ENCODE measurements at places on chromosomes 6 and 20.

DNA sequence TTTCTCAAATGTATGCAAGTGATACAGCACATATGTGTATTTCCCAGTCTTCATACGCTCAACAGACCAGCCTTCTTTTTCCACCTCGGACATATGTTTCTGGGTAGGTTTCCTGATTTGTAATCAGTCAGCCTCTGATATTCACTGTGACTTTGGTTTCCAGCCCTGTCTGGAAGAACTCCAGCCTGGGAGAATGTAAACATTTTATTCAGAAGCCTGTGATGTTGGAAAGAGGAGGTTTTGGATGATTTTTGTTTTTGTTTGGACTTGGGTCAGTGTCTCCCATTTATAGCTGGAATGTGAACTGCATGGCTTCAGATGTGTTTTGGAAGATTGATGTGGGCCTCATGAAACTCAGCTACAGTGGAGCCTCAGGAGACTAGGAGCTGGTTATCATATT lies 172.2 kb upstream of the CENPW start:
- no peak for DNase-seq

- no peak for DNase-seq
Measured at GRCh38 chr6:33779290-33779689, 9.6 kb downstream of the LEMD2 start.

DNA sequence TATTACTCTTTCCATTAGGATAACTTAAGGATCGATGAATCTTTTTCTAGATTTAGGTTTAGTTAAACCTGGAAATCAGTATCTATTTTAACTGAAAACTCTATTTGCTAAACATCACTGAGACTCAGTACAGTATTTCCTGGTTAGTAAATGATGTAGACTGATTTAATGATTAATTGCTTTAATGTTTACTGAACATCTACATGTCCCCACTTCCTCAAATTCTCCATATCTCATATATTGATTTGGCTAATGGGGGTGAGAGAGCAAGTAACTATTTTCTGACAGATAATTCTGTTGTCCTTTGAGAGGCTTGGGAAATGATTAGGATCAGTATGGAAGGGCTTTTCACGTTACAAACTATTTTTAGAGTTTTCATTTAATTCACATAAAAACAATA lies 10.3 kb downstream of the MKKS start:
- DNase-seq: no peak

DNA sequence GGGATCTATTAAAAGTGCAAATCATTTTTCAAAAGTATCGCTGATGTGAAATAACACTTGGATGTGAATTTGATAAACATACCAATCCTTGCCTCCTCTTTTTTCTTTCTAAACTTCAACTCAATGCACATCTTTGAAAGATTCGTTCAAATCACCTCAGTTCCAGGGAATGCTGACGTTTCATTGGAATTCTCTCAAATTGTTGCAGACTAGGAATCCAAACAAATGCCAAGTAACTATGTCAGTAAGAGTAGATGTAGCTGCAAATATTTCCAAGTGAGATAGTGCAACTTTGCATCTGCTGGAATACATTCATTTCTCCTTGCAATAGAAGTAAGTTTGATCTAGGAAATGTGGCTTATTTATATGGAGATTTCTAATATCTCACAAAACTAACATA lies 220.7 kb downstream of the FUT9 start:
- no peak for DNase-seq

GRCh38 chr6:161100072-161100471 lies 108.5 kb downstream of the MAP3K4 start:
- no peak for DNase-seq

DNA sequence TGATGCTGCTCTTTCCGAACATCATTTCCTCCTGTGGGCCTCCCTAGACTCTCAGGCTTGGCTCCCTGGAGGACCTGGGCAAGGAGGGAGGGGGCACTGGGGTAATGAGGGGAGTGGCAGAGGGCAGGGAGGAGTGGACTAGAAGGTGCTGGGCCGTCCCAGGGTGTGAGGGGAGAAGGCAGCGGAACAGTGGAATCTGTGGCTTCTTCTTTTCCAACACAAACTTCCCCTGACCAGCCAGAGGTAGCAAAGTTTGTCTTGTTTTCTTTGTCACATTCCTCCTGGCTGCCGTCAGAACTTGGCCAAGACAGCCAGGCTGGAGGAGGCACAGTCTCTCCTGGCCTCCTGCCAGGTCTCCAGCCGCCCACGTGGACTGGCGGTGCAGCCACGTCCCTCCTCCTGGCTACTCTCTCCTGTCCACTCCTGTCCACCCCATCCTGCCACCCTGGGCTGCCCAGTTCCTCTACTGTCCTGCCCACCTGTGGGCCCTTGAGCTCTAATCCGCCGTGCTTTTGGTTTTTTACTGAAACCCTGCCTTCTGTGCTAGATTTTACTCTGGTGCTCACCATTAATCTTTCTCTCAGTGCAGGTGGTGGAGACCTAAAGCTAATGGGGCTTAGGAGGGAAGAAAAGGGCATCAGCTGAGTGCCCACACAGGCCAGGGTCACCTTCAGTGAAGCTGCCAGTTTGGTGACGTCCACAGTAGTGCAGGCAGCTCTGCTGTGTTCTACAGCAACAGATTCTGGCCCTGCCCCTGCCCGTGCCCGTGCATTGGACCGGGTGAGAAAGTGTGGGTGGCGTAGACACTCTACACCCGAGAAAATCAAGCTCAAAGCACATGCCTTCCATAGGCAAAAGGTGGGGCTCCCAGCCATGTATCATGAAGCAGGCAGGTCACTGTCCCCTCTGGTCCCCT lies 2.8 kb upstream of the CDSN start:
- DNase-seq: no peak

DNA sequence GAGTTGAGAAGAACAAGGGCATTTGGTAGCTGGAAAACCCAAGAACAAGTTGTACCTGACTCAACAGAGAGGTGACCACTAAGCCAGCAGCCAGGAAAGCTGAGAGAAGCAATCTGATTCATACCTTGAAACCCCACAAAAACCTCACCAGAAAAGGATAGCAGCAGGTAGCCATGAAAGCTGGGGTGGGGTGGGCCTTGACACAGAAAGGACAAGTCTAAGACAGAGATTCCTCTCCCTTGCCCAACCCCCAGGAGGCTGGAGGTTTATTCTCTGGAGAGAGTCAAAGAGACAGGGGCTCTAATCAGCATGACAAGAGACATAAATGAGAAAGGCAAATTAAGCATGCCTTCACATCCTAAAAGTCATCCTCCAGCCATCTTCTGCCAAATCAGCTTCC lies 151.7 kb upstream of the DST start:
- DNase-seq: no peak

DNA sequence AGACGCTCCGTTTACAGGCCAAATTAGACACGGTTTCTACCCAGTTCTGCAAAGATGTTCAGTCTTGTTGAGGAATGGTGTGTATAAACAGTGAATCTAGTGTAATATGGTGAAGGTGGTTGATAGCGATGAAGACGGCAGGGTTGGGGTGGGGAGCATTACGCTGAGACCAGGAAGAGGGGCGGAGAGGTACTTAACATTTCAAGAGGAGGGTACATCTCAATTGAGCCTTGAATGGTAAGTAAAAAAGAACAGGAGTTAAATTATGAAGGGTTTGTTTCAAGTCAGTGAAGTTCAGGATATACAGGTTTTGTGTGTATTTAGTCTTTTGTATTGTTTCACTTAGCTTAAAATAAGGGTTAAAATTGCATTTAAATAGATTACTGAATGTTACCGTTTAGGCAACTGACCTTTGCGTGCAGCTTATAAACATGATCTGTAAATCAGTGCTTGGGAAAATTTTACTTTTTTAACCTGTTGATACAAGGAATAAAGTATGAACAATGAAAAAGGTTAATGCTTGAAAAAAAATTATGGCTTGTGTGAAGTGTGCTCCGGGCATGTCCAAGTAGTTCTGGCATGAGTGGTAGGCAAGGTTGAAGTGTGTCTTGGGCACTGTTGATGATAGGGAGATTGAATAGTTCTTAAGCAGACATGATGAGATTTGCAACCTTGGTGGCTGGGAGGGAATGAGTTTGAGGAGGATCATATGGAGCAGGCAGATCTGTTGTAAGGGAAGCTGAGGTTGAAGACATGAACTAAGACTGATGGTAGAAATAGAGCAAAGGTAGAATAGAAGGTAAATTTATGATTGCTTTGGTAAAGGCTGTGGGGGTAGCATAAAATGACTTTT lies 842 bp downstream of the POLR1C start:
- no peak for DNase-seq

GRCh38 chr20:56730996-56731395 lies 101.9 kb downstream of the TFAP2C start:
- no peak for DNase-seq

GRCh38 chr6:163164175-163164900 lies 250.2 kb upstream of the QKI start:
- no peak for DNase-seq

- no peak for DNase-seq
Measured at GRCh38 chr20:10877342-10877741, 203.5 kb upstream of the JAG1 start.

DNA sequence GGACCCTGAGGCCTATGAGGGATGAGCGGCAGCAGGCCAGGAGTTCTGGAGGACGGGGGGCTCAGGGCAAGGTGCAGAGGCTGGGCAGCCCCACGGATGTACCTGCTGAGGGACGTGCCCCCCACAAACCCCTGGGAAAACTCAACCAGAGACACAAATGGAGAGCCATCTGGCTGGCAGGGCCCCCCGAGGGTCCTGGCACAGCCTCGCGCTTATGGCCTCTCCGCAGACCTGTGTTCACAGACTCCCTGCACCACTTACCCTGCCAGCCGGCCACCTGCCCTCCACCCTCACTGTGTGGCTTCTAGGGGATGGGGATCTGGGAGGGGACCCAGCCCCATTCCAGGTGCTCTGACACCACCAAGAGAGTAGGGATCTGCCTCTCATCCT lies 3.4 kb upstream of the ZBTB46 start:
- DNase-seq: no peak

GRCh38 chr6:16712931-16713484 lies 48.3 kb downstream of the ATXN1 start:
- DNase-seq: no peak

DNA sequence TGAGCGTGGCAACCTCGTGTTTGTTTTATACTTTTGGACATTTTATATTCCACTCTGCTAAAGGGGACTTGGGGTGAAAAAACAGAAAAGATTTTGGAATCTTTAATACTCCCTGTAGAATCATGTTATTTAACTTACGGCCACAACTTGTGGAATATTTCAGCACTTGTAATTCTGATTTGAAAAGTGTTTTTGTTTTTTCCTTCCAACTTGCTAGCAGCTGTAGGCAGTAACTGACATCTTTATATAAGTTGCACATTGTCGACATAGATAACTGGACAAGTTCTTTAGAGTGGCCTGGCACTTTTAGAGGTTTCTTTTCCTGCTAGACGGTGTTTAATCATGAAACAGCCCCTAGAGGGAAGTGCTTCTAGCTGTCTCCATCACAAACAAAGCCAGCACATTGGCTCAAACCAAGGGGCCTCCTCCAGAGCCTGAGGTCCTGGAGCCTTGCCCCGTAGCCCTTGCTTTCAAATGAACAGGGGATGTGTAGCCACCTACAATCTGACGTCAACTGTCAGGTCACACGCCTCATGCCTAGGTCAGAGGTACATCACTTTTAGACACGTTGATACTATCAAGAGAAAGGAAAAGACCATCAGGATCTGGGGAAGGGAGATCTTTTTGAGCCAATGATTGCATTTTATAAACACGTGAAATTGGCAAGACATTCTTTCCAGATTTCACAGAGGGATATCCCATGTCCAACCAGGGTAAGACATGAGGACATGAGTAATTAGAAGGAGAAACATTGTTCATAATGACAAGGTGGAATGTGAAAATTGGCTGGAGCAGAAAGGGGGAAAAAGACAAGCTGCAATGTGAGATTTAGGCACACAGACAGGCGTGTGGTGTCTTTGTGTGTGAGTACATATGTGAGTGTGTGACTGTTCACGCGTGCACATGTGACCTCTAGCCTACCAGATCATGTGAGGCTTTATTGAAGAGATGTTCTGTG lies 92.1 kb downstream of the TXNDC5 start:
- no peak for DNase-seq

DNA sequence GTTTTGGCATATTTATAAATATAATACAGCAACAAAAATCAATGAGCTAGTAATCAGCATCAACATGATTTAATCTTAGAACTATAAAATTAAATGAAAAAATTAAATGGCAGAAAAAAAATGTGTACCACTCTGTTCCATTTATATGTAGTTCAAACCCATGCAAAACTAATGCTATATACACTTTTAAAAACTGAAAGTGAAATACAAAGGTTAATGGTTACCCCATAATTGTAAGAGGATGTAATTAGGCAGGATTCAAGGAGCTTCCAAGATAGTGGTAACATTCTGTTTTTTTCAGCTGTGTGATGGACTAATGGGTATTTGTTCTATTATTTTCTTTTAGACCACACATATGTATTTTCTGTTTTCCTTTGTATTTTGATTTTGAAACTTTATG lies 492.1 kb downstream of the UTRN start:
- no peak for DNase-seq

DNA sequence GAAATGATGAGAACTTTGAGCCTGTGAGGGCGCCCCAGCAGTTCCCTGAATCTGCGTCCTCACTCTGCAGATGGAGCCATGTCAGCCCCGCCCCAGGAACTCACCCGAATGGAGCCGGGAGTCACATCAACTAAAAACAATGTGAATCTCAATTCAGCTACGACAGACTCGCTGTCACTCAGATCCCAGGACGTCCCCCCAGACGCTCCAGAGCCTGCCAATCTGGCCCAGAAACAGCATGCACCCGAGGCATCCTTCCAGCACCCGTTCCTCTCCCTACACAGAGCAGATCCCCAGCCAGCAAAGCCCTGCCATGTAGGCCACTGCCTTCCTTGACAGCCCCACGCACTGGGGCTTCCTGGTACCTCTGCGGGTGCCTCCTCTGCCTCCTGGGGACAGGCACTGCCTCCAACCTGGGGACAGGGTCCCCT lies 248.0 kb downstream of the TTLL2 start:
- DNase-seq: no peak

DNA sequence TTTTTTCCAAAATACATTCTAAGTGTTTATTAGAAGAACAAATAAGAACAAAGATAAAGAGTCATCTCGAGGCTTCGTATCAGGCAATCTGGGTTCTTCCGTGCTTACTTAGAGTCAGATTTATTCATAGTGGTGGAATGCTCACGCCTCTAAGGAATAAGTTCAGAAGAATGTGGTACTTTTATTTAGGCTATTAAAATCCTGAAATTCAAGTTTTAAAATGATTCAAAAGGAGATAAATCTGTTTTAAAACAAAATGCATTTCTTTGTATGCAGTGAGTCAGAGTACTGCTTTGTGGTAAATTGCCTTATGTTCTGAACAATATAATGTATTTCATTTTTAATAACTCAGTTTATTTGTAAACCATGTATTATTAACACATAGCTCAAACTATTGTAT lies 89.1 kb downstream of the FUT9 start:
- no peak for DNase-seq

GRCh38 chr6:15481390-15482291 lies 181.2 kb downstream of the DTNBP1 start:
- no peak for DNase-seq

- no peak for DNase-seq
Measured at GRCh38 chr6:114042267-114043016, 71.5 kb upstream of the HDAC2 start.

GRCh38 chr6:170047823-170048222 lies 243.1 kb downstream of the DLL1 start:
- no peak for DNase-seq

Measured in activated CD4-positive, alpha-beta T cell treated with anti-CD3 and anti-CD28 coated beads for 1 hour (primary cell).